ENCODE measurements at places on chromosomes 3 and 15.

DNA sequence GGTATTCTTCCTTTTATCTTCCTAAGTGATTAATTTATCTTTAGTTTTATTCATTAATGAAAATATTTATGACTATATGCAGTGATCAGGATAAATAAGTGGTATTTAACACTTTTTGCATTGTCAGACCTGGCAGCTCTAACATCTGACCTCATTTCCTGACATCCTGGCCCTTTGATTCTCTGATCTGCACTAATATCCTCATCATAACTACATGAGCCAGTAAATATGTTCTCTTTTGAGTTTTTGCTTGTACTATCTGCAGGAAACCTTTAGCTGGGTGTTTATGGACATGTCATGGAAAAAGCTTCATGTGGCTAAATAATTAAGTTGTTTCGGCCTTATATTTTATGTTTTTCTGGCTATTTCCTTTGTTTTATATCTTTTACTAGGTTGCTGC lies 10.5 kb downstream of the NKTR start:
- DNase-seq = no peak

GRCh38 chr3:127291611-127292010 lies 3.8 kb upstream of the PRR20G start:
- DNase-seq = no peak

- no peak for DNase-seq
Measured at GRCh38 chr3:184609476-184610244, 48.1 kb downstream of the EPHB3 start.

GRCh38 chr3:177929310-177929709 lies 606.9 kb upstream of the KCNMB2 start:
- DNase-seq = no peak

GRCh38 chr3:121793078-121793477 lies 41.8 kb downstream of the IQCB1 start:
- no peak for DNase-seq

DNA sequence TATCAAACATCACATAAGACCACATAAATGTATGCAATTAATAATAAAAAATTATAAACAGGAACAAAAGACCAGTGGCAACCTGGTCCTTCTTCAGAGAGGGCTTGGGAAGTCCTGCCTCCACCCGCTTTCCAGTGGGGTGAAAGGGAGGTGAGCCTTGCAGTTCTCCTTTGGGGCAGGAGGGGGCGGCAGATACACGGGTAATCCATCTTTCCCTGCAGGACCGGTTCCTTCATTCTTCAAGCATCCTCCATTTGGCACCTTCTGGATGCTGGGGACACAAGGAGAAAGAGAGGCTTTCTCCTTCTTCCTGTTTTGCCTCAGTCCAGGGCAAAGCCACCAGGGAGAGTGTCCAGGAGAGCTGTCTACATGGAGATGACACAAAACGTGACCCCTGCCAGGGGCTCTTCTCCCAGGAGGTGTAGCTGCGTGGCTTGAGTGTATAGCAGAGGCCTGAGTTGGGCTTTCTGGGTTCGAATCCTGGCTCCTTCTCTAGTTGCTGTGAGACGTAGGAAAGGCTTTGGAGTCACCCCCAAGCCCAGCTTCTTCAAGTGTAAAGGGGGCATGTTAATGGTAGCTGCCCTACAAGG lies 23.2 kb downstream of the RPLP1 start:
- peak; percentile 69 for DNase-seq

GRCh38 chr15:67019884-67020520 lies 45.4 kb upstream of the SMAD3 start:
- no peak for DNase-seq

DNA sequence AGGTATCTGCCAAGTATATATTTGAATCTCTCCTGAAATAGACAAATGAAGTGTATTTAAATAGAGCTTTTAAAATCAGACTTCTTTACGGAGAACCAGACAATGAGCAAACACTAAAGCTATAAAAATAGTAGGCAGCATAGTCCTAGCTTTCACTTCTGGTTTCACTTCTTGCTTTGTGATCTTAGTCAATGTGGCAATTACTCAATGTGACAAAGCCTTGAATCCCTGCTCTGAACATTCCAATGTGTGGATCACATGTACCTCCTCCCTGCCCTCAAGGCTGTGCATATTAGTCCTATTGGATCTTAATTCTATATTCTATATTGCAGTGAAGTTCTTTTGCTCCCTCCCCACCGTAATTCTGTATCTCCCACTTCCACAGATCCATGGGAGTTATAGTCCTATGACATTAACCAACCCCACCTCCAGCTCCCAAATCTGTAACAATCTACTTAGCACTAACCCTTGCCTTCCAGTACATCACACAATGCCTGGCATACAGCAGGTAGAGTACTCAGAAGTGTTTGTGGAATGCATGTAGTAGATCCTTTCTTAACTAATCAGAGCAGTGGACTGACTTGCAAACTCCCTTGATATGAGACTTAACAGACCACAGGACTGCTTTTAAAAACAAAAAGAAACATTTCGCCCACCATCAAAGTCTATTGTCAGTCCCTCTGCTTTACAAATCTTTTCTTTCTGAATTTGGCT lies 24.3 kb upstream of the CP start:
- DNase-seq = no peak

DNA sequence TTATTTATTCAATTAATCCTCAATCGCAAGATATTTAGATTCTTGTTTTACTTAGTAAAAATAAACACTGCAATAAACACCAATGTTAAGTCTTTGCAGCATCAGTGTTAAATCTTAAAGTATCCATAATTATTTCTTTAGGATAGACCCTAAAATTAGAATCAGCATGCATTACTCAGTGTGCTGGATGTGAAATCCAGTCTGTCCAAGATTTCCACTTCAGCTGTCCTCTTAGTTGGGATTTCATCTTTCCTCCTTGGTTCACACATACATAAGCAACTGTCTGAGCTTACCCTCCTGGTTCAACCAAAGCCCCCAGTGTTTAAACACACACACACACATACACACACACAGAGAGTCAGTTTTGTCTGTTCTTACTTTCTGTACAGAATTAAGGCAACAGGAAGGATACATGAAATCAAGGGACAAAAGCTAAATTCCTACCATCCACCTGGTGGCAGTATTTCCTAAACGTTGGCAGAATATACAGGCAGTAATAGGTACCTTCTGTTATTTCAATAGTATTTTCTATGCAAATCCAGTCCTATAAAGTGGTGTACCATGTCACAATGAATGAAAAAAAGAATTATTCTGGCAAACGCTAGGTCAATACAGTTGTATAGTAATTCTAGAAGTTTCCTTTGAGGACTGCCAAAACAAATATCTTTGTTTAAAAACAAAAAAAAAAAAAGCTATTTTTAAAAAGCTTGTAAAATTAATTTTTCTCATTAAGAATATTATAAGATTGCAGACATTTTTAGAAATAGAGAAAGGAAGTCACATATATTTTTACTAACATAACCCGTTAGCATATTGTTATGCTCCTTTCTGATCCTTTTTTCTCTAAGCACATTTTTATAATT lies 27.3 kb upstream of the DMXL2 start:
- DNase-seq = peak; percentile 54

DNA sequence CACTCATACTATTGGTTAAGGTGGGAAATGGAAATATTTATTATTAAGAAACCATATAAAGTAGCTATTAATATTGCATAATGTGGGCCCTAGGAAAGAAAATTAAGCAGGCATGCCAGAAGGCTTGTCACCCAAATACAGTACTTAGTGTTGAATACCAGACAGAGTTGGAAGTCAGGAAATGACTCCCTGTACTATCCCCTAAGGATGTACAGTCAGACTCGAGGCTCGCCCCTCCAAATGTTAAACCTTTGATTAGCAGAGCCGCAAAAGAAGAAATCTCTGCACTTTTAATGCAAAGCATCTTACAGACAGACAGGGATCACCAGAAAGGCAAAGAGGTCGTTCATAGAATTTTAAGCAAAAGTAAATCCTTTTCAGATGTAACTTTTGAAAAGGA lies 11.3 kb upstream of the RBSN start:
- no peak for DNase-seq

- DNase-seq = no peak
Measured at GRCh38 chr3:45409921-45410320, 21.5 kb downstream of the LARS2 start.

DNA sequence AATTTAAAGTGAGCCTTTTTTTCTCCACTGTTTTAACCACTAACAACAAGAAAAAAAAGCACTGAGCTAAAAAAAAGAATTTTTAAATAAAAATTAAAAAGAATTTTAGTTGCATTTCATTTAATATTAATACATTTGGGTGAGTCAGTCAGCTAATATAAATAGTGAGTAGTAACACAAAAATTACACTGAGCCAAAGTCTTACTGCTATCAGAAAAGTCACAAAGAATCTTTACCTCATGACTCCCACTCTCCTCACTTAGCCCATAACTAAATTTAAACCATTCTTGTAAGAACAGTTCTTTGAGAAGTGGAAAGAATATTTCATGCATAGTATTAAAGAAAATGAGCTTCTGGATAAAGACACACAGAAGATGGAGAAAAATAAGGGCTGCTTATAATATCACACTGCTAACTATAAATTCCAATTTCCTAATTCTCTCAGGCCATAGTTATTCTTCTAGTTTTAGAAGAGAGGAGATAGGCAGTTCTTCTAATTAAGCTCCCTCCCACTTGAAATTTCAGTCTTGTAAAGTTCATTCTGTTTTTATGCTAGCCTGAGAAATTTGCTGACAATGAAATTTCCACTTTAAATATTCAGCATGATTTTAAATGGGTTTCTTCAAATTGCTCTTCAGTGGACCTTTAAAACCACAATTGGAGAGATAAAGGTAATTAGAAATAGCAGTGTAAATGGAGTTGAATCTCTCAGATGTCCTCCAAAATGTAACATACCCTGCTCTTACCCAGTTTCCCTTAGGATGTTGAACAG lies 17.6 kb downstream of the SHQ1 start:
- DNase-seq = no peak

- DNase-seq = no peak
Measured at GRCh38 chr15:62412686-62413085, 247.6 kb upstream of the C2CD4B start.

DNA sequence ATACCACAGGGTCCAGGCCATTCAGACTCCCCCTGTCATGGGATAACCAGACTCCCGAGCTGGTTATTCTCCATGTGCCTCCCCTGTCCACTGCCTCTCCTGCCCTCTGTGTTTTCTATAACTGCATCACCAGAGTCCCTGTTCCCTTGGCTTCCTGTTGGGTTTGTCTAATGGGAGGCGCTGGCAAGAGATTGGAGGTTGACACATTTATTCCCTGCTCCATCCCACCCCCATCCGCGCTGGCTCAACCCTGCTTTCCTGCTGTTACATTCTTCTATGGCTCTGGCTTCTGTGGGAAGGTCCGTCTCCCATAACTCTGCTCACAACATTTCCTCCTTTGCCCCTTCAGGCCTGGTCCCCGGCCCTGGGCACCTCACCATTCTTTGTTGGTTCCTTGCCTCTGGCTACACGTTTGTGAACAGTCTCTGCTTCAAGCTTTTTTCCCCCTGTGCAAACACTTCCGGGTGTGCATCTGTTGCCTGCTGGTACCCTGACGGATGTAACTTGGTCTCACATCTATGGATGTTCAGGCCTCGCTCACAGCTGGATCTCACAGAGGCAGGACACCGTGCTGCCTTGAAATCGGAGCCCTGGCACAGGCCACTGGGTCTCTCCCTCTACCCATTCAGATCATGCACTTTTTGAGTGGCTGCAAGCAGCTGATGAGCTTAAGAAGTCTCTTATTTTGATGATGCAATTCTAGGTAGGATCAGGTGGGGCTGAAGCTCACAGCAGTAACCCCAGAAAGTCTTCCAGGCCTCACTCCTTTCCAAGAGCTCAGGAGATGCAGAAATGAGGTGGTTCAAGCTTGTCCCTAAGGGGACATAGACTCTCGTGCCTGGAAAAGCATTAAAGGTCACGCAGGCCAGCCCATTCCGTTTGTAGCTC lies 68.6 kb upstream of the ATP13A3 start:
- no peak for DNase-seq

GRCh38 chr3:129003578-129004112 lies 2.5 kb downstream of the EFCC1 start:
- no peak for DNase-seq

DNA sequence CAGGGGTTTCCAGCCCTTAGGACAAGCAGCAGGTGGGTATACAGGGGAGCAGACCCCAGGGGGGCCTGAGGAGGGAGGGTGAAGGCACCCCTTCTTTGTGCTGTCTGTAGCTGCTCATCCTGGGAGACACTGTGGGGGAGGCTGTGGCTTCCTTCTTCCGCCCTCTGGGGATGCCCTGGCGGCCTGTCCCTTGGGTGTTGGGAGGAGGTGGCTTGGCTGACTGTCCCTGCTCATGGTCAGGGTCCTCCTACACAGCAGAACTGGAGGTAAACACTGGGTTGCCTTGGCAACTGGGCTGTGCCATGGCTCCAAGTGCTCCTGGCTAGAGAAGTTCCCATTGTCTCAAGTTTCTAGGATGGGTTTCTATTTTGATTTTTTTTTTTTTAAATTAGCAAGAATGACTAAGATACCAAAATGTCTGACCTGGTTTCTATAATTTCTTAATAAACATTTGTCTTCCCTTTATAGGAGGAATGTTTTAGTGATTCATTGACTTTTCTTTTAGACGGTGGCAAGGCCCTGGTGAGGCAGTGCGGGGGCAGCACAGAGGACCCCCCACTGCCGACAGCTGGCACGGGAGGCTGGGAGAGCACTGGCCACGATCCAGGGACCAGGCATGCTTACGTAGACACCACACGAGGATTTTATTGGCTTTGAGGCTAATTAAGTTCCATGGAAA lies 12.4 kb downstream of the KLF13 start:
- DNase-seq = no peak

GRCh38 chr3:57755368-57755675 lies 787 bp upstream of the SLMAP start:
- DNase-seq = no peak

DNA sequence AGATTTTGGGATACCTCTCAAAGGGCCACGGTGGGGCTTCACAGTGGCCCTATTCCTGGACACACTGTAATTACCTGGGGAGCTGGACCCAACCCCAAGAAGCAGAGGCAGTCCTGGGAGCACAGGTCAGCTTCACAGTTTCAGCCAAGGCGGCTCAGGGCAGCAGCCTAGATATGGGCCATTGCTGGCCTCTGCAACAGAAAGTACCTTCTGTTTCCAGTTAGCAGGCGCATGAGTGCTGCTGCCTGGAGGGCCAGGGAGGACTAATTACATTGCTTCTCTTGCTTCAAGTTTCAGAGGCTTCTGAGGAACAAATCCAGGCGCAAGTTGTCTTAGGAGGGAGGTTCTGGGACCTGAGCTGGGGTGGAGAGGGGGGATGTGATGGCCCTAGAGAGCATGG lies 13.5 kb upstream of the DUSP7 start:
- no peak for DNase-seq

DNA sequence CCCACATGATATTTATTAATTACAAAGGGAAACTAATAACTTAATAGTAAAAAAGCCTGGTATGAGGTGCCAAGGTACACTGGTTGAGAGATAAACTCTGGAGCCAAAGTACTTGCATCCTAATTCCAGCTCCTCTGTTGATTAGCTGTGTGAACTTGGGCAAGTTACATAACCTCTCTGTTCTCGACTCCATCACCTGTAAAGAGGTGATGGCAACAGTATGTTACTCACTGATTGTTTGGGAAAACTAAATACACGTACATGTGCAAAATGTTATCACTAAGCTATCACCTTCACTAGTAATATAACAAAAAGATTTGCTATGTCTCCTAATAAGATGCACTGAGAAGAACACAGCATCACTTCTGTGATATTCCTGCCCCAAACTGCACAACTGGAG lies 206.4 kb downstream of the MEX3B start:
- DNase-seq = no peak

- DNase-seq = peak; percentile 76
Measured at GRCh38 chr3:13461169-13462124, 18.7 kb upstream of the HDAC11 start.

Measured in DND-41 (cell line).